ENCODE measurements at places on chromosomes 2 and 18.

GRCh38 chr2:226526716-226527115 is 272.9 kb downstream of the IRS1 start:
- no peak for DNase-seq

DNA sequence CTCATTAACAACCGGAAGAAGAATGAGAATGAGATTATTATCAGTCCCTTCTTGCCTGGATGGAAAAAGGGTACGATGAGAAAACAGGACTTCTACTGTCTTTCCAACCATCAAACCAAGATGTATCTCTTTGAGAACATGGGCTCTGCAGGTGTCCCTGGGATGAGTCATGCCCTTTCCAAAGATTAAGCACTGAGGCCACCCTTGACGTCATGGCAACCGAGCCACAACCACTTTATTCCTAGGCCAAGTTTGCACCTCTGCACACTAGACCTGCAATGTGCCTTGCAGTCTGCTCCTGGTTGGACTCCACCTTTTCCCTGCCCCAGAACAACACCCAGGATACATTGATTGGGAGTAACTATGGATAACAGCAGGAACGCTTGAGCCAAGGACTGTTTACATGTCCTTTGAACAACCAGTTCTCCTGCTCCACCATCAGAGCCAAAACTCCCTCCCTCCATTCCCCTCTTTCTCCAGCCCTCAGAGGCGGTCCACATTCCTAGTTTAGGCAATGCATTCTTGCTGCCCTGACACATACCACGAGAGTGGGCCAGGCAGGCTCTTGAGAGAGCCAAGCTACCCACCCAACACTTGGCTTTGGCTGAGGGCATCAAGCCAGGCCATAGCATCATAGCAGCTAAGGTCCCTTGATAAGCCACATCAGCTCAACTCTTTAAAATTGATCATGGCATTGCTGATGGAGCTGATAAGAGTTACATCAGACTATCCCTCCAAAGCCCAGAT is 310.7 kb downstream of the TNS1 start:
- peak; percentile 61 for DNase-seq

- no peak for DNase-seq
Observed at GRCh38 chr2:106338043-106338442, 130.2 kb downstream of the RGPD3 start.

DNA sequence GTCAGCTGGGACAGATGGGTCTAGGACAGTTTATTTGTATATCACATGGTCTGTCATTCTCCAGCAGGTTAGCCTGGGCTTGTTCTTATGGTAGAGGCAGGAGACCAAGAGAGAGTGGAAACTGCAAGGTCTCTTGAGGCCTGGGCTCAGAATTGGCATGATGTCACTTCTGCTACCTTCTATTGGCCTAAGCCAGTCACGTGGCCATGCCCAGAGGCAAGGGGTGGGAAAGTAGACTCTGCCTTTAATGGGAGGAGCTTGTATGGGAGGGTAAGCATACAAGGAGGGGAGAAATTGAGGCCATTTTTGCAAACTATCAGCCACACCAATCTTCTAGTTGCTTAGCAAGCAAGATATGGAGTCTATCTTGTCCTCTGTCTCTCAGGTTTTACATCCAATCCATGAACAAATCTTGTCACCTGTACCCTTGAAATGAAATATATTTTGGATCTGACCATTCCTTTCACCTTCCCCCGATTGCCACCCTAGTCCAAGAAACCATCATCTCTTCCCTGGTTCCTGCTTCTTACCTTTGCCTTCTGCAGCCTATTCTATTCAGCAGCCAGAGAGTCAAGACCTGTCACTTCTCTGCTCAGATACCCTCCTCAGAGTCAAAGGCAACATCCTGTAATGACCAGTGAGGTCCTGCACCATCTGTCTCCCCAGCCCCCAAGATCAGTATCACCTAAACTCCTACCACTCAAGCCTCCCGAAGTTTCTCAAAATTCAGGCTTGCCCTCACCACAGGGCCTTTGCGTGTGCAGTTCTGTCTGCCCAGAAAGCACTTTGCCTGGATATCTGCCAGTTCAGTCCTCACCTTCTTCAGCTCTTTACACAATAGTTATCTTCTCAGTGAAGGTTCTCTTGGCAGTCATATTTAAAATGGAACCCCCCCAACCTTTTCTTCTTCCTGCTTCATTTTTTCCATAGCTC is 240.0 kb downstream of the LOXHD1 start:
- no peak for DNase-seq

GRCh38 chr2:41711736-41712135 is 336.1 kb upstream of the PKDCC start:
- no peak for DNase-seq

- no peak for DNase-seq
Observed at GRCh38 chr2:69977186-69977585, 15.8 kb upstream of the ASPRV1 start.

DNA sequence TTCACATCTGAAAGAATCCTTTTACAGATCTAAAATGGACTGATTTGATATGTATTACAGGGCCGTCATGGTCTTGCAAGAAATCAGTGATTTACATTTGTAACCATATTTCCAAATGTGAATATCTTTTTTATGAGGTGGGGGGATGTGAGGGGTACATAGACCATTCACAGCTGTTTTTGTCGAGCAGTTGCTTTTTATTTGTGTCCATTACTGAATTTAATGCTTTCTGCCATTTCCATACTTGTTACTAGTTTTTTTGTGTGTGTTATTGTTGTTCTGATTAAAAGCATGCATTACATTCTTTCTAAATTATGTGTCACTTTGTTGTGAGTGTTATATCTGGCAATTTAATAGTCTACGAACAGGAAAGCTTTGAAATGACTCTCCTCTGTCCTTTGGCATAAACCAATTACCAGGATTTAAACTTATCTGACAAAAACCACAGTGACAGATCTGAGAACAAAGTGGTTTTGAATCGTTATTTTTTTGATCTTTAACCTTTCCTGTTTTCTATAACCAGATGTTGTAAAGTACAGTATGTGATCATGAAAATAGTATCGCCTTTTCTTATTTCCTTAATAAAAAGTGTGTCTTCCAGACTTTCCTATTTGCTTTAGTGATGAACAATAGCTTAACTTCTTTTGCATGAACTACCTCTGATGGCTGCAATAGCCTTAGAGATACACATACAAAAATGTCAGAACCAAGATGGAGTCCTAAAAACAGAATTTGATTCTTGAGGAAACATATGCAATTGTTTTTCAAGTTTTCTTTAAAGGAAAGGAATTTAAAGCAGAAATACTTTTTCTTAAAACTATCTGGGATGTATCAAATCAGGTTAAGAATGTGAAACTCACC is 354.2 kb upstream of the ACVR2A start:
- DNase-seq, result no peak
